ENCODE measurements at places on chromosomes 11 and 22. TPM values are rescaled to one million over a fixed set of nuclear protein-coding genes. Genes with fewer than 3 reads are reported as not detected.

DNA sequence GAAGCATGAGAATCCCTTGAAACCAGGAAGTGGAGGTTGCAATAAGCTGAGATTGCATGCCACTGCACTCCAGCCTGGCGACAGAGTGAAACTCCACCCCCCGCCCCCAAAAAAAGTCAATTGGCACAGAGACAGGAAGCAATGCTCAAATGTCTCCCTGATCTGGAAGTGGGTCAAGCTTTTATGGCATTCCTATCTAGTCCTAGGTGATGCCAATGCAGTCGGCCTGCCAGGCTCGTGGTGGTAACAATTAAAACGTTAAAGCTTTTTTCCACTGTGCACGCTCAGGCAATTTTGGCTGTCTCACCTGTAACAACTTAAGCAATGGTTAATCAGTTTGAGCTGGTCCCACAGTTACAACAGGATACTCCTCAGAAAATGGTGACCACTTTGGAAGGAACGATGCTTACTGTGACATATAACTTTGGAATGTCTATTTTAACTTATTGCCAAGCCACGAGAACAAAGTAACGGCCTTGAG is 18.9 kb upstream of the PISD start:
- no peak for DNase-seq

DNA sequence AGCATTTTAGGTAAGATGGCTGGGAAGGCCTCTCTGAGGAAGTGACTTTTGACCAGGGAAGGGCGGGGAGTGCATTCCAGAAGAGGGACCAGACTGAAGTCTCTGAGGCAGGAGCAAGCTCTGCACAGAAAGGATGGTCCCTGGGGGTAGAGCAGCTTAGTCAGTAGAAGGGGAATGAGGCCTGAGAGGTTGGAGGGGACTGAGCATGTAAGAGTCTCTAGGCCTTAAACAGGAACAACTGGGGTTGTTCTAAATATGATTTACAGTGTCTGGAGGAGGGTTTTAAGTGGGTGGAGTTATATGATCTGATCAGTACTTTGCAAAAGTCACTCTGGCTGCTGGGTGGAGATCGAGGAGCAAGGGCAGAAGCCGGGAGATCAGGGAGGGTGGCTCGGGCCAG is 31.7 kb upstream of the TEF start:
- no peak for DNase-seq

- DNase-seq: no peak
These were observed 648.5 kb upstream of the KIRREL3 start for GRCh38 chr11:127649071-127649470.

The MS4A3 gene
- total RNA-seq: not detected

The NRIP3 gene
- total RNA-seq: 6.0 TPM

The MFNG gene
- 23.0 TPM for total RNA-seq

The RNF26 gene
- total RNA-seq: 22.1 TPM

The MRGPRE gene
- total RNA-seq: not detected
